Heart right ventricle (tissue), 16 donors: ENCODE measurements at places on chromosomes 5 and 9.
A peak's percentile ranks its signal among the peaks of the same experiment; 100 is the strongest.

GRCh38 chr5:57749396-57749795, 266.8 kb upstream of the ACTBL2 start:
- no peak for DNase-seq

GRCh38 chr9:16243798-16244197, 626.7 kb downstream of the BNC2 start:
- DNase-seq, result no peak

GRCh38 chr5:109191153-109191558, 218.6 kb downstream of the PJA2 start:
- DNase-seq, result no peak

GRCh38 chr5:178428341-178429155, 161.6 kb downstream of the COL23A1 start:
- peak; percentile 76 for DNase-seq

DNA sequence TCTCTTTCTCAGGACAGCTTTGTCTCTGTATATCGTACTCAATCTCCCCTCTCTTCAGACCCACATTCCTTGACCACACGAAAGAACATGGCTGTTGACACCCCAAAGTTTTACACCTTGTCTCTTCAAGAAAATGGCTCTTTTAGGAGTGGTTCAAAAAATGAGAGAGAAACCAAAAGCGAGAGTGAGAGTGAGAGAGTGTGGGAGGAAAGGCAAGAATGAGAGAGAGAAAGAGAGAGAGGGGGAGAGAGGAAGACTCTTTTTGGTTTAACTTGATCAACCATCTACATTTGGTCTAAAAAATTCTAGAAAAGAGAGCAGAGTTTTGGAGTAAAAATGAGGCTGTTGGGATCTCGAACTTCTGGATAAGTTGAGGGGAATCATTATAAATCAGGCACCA, 581.8 kb upstream of the WWC1 start:
- no peak for DNase-seq

DNA sequence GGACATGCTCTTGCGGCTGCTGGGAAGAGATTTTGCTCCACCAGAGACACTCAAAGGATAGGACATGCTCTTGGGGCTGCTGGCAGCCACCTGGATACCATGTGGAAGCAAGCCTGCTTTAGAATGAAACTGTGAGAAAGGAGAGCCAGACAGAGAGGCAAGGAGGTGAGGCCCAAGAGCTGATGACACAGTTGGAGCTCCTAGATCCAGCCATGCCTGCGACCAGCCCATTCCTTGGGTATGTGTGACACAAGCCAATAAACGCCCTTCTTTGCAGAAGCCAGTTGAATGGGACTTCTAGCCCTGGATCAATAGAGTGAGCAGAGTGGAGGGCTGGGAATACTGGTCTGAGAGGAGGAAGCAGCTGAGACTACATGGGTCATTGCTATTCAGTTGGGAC, 69.6 kb downstream of the SMIM23 start:
- DNase-seq, result no peak

DNA sequence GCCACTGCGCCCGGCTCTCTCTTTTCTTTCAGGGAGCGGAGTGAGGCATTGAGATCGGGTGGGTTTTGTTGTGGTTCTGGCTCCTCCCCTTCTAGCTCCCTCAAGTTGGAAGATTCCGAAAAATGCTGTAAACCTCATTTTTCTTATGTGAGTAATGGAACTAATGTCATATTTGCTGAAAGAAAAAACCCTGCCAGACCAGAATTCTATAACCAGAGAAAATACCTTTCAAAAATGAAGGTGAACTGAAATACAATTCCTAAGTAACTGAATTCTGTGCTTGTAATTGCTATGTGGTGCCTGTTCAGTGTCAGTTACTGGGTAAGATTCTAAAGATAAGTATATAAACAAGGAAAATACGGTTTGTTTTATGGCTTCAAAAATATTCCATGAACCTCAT, 30.9 kb upstream of the CDK20 start:
- DNase-seq, result no peak
